Ammon's horn (tissue), 1 donor: ENCODE measurements at places on chromosomes 7 and 10.
A peak's percentile ranks its signal among the peaks of the same experiment; 100 is the strongest.

DNA sequence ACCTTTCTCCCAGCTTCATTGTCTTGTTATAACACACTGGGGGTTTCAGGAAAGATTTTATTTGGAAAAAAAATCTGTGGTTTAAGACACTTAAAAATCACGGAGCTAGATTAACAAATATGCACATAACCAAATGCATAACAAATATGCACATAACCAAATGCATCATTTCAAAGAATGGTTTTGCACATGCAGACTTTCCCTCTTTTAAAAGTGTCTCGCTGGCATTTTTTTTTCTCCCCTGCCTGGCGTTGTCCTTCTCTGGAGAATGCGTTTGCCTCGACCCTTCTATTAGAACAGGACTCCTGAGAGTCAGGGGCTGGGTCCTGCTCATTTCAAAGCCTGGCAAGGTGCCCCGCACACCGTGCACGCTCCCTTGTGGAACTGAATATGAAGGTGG, 42.7 kb upstream of the LOXL4 start:
- no peak for DNase-seq

GRCh38 chr7:104945599-104945956, 68.4 kb upstream of the KMT2E start:
- DNase-seq: no peak

DNA sequence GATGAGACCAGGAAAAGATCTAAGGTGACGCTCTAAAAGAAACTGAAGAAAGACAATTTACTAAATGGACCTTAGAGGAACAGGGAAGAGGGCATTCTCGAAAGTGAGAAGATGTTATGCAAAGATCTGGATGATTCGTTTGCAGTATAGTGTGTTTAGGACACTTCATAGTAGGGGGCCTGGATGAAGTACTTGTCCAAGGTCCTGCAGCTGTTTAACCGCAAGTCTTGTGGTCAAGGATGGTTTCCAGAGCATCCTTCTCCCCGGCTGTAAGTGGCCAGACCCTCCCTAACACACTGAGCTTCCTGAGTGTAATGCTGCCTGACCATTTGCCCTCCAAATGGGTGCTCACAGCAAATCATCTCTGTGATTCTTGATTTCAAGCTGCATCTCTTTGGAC, 101.6 kb downstream of the XPNPEP1 start:
- DNase-seq: no peak

- DNase-seq: no peak
These were observed 196.7 kb downstream of the SEMA3E start for GRCh38 chr7:83452256-83452655.

DNA sequence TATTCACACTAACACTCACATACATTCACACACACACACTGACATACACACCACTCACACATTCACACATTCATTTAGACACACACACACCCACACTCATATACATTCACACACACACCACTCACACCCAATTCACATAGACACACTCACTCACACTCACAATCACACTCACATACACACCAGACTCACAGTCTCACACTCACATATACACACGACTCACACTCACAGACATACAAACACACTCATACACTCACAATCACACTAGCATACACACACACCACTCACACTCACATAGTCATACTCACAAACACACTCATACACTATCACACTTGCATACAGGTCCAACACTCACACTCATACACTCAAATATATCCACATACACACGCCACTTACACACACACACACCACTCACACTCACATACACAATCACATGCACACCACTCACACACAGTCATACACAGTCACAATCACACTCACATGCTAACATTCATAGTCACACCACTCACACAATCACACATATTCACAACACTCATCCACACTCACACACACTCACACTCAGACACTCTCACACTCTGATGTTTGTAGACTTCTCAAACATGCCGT, 312.6 kb downstream of the SFMBT2 start:
- no peak for DNase-seq

GRCh38 chr10:104376784-104377300, 23.2 kb downstream of the CFAP58 start:
- DNase-seq: no peak

DNA sequence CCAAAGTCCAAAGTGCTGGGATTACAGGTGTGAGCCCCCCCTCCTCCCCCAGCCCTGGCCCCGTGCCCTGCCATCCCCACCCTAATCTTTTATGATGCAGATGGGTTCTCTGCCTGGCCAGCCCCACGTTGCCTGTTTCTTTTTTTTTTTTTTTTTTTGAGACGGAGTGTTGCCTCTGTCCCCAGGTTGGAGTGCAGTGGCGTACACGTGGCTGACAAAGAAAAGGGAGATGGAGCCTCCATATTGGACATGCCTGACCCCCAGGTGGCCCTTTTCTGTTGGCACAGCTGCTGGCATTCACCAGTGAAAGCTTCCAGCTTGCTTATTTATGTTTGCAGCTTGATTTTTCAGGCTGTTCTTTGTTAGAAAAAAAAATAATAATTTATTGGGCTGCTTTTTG, 235.3 kb downstream of the CCDC3 start:
- DNase-seq: no peak

GRCh38 chr10:75978213-75978612, 546.8 kb downstream of the LRMDA start:
- no peak for DNase-seq

DNA sequence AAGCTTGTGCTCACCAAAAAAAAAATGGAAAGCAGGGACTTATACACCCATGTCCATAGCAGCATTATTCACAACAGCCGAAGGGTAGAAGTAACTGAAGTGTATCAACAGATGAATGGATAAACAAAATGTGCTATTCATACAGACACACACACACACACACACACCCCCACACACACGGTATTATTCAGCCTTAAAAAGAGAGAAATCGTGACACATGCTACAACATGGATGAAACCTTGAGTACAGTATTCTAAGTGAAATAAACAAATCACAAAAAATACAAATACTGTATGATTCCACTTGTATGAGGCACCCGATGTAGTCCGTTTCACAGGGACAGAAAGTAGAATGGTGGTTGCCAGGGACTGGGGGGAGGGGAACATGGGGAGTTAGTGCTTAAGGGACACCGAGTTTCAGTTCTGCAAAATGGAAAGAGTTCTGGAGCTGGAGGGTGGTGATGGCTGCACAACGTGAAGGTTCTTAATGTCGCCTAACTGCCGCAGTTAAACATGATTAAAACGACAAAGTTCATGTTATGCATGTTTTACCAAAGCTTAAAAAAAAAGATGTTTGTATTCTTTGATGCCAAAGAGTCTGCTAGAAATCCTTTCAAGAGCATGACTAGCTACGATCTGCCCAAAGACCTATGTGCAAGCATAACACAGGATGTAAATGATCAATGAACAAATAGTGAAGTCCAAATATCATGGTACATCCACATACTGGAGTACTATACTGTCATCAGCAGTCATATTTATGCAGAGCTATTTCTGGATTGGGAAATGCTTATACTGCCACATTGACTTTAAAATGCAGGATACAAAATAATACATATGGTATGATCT, 7.2 kb downstream of the TNS3 start:
- peak; percentile 69 for DNase-seq

- DNase-seq: no peak
These were observed 136.5 kb upstream of the UNC5B start for GRCh38 chr10:71075759-71076472.

- DNase-seq: no peak
These were observed 85.6 kb upstream of the CAPZA2 start for GRCh38 chr7:116776610-116777289.
